ENCODE measurements at places on chromosomes 6 and 20.

DNA sequence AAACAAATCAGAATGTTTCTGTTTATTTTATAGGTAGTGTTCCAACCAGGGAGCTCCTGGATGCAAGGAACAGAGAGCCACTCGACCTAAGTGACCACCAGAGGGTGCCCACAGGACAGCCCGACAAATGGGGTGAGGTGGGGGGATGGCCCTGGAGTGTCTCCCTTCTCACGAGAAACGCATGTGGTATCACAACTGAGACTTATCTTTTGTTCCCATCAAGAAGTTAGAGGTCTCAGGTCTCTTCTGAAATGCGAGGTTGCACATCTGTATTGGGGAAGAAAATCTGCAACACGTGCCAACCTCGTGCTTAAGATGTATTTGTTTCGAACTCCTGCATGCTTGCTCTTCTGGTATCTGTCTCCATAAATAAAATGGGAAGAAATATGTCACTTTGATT, 104.0 kb downstream of the ISM1 start:
- DNase-seq: peak; percentile 34

- DNase-seq: no peak
Observed at GRCh38 chr20:57983082-57983481, 245.4 kb downstream of the ANKRD60 start.

GRCh38 chr6:137722749-137723272, 144.2 kb upstream of the TNFAIP3 start:
- no peak for DNase-seq

DNA sequence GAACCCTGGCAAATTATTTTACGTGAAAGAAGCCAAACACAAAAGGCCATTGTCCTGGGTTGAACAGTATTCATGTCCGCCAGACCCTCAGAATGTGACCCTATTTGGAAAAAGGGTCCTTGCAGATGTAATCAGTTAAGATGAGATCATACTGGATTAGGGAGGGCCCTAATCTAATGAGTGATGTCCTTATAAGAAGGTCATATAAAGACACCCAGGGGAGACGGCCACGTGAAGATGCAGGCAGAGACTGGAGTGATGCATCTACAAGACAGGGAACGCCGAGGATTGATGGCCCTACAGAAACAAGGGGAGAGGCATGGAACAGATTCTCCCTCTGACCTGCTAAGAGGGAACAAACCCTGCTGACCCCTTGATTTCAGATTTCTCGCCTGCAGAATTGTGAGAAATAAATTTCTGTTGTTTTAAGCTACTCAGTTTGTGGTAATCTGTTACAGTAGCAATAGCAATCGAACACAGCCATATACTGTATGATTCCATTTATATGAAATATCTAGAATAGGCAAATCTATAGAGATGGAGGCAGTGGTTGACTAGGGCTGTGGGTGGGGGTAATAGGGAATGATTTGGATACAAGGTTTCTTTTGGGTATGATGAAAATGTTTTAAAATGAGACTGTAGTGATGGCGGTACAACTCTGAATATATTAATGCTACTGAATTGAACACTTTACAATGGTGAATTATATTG, 132.9 kb upstream of the NUP153 start:
- DNase-seq: no peak

DNA sequence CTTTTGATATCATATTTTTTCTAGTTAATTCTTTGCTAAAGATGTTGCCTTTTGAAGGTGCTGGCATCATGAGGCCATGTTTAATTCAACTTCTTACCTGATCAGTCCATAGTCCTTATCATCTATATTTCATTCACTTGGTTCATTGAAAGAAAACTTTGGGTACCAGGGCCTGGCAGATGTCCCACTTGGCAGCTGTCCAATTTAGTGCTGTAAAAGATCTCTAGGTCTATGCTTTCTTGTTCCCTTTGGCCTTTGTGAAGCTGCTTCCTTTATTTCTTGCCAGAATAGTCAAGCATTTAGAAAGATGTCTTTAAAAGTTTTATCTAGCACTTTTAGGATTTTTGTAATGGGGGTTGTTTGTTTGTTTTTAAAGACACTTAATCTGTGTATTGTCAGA, 61.7 kb upstream of the EYA4 start:
- DNase-seq: no peak

GRCh38 chr20:47809161-47809960, 24.1 kb upstream of the SULF2 start:
- no peak for DNase-seq

DNA sequence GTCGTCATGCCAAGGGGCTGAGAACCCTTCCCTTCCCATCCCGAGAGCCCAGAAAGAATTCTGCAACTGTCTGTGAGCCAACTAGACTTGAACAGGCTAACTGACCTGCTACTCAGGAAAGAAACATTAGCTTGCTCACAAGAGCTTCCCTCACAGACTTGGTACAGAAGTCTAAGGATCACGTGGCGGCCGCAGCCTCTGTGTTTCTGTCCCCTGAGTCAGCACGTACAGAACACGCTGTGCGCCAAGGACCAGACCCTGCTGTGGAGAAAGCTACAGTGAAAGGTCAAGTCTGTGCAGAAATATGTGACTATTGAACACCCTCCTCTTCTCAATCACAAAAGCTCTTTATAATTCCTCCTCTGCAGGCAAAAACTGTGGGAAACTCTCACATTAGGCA, 151.3 kb upstream of the QKI start:
- no peak for DNase-seq

DNA sequence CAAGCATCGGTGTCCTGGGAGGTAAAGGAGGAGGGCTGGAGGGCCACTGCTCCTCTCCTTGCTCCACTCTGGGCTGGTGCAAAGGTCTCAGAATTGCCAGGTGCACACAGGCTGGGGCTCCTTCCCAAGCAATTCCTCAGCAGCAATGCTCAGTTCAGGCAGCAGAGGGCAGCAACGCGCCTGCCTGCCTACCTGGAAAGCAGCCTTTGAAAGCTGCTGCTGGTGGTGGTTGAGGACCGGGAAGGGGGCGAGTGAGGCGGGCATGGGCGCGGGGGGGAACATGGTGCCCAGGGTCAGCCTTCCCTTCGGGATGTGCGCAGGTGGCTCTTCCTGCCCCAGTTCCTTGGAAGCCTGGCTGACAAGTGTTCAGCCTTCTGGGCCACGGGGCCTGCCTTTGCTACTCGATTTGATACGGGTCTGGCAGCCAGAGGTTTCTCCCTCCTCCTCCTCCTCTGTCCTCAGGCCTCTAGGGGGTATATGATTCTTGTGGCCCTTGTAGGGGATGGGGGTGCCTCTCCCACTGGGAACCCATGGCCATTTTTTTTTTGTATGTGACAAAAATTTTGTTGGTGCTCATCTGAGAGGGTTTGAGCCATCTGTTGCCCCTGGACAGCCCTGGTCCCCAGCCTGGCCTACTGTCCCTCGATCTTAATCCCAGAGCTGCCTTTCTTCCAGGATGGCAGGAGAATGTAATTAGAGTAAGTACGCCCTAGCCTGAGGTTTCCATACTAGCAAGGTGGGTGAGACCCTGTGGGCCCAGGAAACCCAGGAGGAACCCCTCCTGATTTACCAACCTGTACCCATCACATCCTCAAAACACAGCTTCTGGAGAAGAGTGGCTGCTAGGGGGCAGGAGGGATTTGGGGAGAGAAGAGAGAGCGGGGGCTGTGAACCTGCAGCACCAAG, 20.1 kb downstream of the MRPS18A start:
- peak; percentile 93 for DNase-seq

DNA sequence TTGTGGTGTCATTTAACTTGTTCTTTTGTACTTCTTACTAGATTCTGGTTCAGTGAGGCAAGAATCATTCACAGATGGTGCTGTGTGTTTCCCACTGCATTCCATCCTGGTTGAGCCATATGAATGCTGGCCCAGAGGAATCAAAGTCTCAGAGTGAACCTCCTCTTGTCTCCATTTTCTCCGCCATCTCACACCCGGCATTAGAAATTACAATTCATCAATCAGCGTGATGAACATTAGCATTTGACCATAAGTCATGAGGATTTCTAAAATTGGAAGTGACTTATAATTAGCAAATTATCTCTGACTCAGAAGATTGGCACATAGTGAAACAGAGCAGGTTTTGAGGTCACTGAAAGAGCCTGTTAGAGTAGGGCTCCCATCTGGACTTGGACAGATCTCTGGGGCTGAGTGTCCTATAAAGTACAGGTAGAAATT, 25.2 kb downstream of the TNFAIP3 start:
- no peak for DNase-seq

DNA sequence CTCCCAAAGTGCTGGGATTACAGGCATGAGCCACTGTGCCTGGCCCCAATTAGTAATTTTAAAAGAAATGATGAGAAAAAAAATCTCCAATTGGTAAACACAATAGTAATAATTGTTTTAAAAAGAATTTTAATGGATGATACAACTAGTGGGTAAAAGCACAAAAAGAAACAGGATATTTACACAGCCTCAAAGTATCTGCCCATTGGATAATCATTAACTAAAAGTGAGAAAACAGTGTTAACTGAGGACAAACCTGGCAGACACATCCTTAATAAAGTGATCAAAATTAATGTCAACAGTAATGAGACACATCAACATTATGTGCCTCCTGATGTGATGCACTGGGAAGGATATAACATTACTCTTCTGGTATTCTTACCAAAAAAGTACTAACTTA, 24.5 kb downstream of the DTNBP1 start:
- DNase-seq: no peak

DNA sequence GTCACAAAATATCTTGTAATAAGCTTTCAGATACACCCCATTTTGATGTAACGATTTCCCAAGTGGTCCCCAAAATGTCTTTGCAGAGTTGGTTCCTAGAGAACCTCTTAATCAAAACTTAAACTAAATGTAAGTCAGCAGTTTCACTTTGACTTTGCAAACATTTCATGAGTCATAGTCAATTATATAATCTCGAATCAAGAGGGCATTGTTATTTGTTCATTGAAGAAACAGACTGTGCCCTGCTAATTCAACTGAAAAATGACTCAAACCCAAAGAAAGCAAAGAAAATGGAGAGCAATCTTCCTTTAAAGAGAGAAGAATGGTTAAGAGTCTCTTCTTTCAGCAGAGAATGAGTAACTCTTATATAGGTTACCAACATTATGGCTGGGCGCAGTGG, 58.3 kb downstream of the IPCEF1 start:
- no peak for DNase-seq

DNA sequence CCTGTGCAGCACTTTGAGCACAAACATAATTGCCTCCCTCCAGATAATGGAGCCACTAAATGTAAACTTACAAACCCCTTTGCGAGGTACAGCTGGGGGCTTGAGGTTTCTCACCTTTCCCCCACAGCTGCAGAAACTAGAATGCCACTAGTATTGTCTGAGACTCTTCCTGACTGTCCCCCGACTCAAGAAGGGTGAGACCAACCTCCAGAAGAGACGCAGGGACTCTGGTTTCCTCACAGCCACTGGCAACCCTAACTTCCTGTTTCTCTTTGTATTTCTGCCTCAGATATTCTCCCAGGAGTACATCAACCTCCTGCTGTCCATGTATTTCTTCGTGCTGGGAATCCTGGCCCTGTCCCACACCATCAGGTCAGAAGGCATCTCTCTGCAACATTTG, 23.6 kb downstream of the HM13 start:
- DNase-seq: no peak

DNA sequence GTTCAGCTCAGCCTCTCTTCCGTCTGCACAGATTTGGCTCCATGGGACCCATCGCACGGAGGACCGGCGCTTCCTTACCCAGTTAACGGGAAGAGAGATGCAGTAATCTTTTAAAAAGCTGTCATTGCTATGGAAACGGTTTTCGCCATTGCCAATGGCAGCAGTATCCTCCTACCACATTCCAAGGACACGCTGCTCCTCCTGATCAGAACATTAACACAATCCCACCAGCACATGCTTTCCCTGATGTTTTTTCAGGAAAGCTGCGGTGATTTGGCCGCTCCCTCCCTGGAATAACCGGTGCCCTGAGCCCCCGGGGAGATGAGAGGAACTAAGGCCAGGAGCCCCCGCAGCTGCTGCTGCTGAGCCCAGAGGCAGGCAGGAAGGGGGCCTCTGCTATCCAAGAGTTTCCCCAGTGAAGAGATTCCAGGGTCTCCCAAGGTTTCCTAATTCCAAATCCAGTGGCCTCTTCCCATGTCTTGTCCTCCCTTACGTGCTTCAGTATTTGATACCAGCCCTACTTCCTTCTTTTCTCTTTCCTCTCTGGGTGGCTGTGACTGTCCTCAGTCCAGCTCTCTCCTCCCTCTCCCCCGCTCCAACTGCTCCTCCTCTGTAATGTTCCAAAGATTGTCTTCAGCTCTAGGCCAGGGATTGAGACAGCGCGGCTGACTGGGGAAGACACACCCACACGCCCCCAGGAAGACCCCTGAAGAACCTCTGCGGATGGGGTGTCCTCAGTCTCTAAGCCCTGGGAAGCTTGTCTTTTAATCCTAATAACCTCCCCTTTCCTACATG, 2.6 kb downstream of the BNIP5 start:
- no peak for DNase-seq

DNA sequence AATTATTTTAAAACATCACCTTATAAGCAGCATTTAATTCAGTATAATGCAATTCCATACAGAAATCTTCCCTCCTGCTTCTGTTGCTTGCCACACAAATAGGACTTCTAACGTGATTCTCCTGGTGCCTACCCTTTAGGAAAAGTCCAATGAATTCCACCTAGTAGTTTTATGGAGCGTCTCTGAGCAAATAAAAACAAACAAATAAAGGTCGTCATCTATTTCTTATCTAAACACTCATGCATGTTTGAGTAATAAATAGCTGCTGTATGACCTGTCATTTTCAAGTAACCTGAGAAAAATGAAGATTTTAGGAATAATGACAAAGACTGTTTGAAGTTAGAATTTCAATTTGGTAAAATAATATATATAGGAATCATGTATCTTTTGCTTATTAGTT, 102.7 kb downstream of the BMP5 start:
- DNase-seq: no peak

DNA sequence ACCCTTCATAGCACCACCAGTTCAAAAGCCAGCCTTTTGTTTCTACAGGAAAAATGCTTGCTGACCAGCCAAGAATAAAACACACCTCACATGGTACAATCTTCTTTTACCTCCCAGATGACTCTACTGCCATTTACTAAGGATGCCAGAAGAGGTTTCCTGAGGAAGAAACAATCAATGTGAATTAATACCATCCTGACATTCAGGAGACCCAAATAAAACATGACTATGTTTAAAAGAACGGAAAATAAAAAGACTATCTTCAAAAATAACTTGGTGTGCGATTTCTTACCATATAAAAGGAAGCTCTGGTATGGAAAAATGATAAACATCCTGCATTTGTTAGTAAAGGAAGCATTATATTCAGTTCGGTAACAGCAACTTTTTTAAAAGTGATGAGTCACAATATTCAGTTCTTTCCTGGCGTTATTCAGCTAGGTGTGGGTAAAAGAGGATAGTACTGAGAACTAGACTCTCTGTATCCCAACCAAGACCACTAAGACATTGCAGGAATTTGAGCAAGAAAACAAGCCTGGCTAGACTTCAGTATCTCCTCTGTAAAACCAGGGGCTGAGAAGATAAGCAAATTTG, 16.3 kb downstream of the COL21A1 start:
- no peak for DNase-seq
